ENCODE measurements at places on chromosomes 6 and 20.
A peak's percentile ranks its signal among the peaks of the same experiment; 100 is the strongest.

- DNase-seq: no peak
Observed at GRCh38 chr20:44973053-44973452, 6.7 kb downstream of the STK4 start.

DNA sequence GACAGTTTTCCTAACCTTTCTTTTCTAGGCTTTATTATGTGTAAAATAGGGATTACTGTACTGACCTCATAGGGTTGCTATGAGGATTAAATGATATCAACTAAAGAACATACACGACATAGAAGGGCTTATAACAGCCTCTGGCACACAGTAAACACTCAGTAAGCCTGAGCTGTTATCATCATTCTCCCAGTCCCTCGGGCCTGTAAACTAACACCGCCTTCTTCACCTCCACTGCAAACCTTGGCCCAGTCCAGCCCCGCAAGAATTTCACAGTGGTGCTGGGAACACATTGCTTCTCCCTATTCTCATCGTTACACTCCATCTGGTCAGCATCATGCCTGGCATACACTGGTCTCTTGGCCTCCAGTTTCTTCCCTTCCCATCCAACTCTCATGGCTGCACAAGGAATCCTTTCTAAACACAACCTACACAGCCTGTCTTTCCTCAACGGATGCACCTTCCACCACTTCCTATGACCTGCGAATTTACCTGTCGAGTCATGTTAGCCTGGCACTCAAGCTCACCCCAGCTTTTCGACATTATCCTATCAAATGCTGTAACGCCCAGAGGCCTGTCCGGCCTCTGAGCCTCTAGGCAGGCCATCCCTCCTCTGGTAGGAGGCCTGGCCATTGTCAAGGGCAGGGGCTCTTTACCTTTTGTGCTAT, 92.1 kb downstream of the FYN start:
- DNase-seq: no peak

DNA sequence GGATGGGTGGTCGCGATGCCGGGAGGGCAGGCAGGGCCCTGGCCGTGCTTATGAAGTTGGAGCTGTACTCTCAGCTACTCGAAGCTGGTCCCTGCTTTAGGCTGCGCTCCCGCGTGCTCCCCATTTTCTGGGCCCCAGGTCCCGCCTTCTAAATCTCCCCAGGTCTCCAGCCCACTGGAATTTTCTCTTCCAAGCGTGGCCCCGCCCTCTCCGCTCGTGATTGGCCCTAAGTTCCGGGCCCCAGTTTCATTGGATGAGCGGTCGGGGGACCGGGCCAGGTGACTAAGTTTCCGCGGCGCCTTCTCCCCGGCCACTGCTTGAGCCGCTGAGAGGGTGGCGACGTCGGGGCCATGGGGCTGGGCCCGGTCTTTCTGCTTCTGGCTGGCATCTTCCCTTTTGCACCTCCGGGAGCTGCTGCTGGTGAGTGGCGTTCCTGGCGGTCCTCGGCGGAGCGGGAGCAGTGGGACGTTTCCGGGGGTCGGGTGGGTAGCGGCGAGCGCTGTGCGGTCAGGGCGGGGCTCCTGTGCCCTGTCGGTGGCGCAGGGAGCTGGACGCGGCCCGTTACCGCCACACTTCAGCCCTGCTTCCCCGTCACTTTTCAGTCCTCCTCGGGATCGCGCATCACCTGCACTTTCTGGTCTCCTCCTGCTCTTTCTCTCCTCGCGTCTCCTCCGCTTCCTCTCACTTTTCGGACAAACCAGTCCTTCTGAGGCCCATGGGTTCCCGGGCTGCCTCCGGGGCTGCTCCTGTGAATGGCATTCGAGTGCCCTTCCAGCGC, at the start of gene MICA:
TSS of gene MICA (plus strand) at position 313 of the 778 bp plus-strand sequence. CDS start at position 351, 38 bp downstream.
- DNase-seq: peak; percentile 68

GRCh38 chr6:163779727-163780284, 365.3 kb downstream of the QKI start:
- no peak for DNase-seq

GRCh38 chr6:139446138-139446715, 71.8 kb upstream of the CITED2 start:
- DNase-seq: no peak

DNA sequence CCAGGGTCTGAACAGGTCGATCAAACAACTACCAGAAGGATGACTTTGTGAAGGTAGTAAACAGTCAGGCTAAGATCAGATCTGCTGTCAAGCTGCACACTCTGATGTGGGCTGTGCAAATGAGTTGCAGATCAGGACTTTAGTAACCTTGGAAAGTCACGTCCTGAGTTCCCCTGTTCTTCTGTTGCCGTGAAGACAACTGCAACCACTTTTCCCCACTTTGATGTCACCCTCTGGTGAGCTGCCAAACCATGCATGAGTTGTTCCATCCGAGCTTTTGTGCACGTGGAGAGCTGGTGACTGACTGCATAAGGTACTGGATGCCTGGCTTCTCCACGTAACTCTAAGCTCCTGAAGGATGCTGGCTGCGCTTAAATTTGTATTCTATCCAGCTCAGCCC, 111.0 kb downstream of the CD83 start:
- DNase-seq: no peak

DNA sequence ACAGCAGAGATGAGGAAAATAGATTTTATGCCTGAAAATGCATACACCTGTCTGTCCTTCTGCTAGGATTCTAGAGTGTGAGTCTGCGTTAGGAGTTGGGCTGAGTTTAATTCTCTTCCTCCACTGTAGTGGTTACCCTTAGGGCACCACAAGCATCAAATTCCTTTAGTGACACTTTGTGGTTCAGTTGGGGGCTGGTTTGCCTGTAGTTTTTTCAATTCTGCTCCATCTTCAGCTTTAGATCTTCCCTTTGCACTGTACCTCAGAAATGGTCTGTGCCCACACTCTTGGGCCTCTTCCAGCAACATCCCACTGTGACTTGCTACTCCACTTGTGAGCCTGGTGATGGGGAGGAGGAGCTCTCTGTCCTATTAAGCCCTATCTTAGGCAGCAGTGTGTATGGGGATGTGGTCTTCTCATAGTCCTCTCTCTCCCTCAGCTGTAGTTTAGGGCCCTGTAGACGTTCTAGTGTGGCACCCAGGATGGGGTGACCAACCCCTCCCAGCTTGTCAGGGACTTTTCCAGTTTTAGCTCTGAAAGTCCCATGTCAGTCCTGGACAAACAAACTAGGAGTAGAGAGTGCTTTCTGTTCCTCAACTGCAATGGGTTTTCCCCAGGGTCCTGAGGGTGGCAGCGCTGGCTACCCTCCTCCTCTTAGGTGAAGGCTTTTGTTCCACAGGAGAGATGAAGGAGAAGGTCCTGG, 19.7 kb upstream of the OGFRL1 start:
- no peak for DNase-seq

DNA sequence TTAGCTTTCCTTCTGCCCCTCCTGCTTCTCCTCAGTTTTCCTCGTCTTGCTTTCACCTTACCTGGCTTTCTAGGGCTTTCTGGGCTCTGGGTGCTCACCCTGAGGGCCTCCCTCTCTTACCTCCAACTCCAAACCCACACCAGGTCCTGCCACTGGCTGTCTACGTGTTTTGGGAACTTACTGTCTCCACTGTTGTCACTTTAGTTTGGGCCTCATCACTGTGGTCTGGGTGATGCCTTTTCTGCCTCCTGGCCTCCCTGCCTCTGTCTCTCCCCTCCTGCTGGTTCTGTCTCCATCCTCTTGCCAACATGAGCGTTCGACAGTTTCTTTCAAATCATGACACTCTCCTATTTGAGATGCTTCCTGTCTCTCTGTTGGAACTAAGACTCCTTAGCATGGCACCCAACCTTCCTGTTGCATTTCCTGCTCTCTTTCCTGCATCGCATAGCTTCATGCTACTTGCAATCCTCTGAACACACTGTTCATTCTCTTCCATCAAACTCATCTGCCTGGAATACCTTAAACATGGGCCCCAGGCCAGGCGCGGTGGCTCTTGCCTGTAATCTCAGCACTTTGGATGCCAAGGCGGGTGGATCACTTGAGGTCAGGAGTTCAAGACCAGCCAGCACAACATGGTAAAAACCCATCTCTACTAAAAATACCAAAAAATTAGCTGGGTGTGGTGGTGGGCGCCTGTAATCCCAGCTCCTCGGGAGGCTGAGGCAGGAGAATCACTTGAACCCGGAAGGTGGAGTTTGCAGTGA, 5.5 kb downstream of the CD40 start:
- no peak for DNase-seq

GRCh38 chr20:19327401-19327800, 115.0 kb downstream of the SLC24A3 start:
- DNase-seq: no peak

GRCh38 chr20:59144831-59145196, 18.8 kb upstream of the ZNF831 start:
- no peak for DNase-seq

DNA sequence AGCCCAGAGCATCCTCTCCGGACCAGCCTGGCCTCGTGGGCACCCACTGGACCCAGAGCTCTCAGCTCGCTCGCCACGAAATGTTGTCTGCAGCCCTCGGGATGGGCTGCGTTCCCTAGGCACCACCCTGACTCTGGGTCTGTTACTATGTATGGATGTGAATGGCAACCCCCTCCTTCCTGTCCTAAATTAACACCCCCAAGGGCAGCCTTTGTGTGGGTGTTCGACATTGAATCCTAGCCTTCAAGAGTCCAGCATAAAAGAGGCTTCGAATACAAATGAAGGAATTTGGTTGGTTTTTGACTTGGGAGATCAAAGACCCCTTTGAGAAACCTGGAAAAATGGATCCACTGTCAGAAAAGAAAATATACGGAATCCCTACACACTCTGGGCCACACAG, 86.1 kb downstream of the BMP7 start:
- no peak for DNase-seq

DNA sequence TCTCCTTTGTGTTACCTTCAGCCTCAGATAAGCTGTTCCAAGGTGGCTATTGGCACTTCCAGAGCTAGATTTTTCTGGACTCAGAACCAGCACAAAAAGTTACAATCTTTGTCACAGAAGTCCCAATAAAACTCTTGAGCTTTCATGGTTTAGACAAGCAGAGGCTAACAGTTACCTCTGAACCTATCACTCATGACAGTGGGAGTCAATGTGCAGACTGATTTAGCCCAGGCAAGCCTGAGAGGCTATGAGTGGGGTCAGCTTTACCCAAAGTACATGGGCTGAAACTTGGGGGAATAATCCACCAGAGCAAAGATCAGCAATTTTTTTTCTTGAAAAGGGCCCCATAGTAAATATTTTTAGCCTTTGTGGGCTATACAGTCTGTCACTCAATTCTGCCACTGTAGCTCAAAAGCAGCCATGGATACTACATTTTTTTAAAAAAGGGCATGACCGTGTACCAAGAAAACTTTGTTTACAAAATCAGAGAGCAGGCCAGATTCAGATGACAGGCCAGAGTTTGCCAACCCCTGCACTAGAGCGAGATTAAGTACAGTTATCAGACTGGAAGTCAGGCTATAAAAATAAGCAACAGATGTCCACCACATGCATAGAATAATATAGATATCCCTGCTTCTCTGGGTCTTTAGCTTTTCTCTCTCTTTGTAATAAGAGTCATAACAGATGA, 20.0 kb downstream of the CCN2 start:
- DNase-seq: no peak

GRCh38 chr20:16537025-16537665, 36.1 kb downstream of the KIF16B start:
- DNase-seq: no peak

- DNase-seq: no peak
Observed at GRCh38 chr6:74676906-74677305, 528.9 kb downstream of the COL12A1 start.

- no peak for DNase-seq
Observed at GRCh38 chr20:1418350-1418749, 25.5 kb upstream of the FKBP1A start.

DNA sequence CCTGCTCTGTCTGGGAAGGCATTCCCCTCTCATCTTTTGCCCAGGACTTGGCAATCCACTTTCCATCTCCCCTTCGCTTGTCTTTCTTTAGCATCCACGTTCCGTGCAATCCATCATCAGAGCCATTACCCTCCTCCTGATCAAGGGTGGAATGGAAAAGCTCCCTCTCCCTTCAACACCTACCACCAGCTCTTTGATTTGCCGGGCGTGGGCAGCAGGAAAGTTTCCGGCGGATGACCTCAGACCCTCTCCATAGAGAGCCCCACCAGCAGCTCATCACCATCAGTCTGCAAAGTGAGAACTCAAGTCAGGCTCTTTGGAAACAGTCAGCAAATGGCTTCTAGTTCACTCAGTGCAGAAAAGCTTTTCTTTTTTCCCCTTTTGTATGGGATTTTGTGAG, 76.2 kb downstream of the TSHZ2 start:
- no peak for DNase-seq

- no peak for DNase-seq
Observed at GRCh38 chr6:79554305-79554704, 17.1 kb upstream of the LCA5 start.

DNA sequence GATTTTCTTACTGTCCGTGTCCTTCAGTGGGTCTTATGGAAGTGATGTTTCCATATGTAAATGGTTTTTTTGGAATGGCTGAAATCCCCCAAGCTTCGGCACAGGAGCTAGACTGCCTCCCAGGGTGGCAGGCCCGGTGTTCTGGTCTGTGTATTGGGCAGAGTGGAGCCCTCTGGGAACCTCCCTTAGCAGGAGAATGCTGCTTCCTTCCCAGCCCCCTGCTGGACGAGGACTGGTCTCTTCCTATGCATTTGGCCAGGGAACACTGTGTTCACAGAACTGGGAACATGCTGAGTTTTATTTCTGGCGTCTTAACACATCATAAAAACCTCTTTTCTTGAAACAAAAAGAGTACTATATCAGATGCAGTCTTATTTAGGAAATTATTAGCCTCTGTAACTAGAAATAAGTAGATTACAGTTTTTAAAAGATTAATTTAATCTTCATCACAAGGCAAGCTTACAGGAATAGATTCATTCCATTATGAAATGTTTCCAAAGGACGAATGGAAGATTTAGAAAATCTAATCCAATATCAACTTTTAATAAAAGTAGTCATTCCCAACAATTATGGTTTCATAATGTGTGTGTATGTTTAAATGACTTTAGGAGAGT, 56.6 kb downstream of the SYTL3 start:
- DNase-seq: no peak

DNA sequence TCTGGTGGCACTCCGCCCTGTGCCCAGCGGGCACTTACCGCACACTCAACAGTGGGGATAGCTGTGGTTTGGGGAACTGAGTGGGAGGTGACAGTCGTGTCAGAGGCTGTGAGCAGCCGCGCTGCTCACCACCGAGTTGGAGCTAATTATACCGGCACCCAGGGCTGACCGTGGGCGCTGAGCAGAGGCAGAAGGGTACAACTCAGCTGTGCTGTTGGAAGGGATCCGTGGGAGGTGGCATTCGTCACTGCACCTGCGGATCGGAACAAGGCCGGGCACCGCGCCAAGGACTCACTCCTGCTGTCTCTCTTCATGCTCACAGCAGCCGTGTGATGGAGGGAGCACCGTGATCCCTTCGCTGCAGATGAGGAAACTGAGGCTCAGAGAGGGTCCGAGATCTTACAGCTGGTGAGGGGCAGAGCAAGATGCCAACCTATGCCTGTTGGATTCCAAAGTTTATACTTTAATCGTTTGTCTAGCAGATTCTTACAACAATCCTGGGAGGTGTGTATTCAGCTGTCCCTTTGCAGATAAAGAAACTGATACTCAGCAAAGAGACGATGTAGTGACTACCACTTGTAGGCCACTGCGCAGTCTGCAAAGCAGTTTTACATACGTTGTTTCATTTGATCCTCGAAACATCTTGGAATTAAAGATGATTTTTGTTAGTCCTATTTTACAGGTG, 713 bp upstream of the ELMO2 start:
- no peak for DNase-seq

- DNase-seq: no peak
Observed at GRCh38 chr6:36110050-36110449, 20.3 kb upstream of the MAPK13 start.

- no peak for DNase-seq
Observed at GRCh38 chr6:134517145-134517658, 199.3 kb upstream of the SGK1 start.

- no peak for DNase-seq
Observed at GRCh38 chr20:48128436-48128835, 343.2 kb upstream of the SULF2 start.
